ENCODE measurements at places on chromosomes 1 and 21. TPM values are rescaled to one million over a fixed set of nuclear protein-coding genes. Genes with fewer than 3 reads are reported as not detected.

GRCh38 chr1:71390518-71390917, 309.7 kb upstream of the ZRANB2 start:
- no peak for DNase-seq

DNA sequence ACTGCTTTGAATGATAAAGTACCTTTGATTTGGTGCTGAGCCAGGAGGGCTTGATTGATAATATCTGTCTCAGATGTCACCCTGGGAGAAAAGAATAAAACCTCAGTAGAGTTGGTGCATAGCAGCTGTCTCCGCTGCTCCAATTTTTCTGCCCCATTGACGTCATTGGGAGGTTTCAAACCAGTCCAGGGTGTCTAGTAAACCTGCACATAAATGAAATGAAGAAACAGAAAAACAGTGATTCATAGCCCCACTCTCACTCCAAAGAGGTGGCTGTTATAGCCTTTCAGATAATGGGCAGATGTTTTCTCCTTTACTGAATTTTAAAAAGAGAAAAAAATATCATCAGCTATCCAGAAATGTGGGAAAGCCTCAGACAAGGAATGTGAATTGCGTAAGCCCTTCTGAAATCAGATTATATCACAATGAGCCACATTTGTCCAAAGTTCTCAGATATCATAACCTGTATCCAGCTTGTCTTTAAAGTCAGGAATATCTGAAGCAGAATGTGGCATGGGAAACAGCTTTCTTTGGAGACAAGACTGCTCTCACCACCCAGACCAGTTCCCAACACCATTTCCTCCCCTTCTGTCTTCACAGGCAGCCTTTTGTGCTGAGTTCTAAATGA, 351.3 kb upstream of the SGIP1 start:
- no peak for DNase-seq

DNA sequence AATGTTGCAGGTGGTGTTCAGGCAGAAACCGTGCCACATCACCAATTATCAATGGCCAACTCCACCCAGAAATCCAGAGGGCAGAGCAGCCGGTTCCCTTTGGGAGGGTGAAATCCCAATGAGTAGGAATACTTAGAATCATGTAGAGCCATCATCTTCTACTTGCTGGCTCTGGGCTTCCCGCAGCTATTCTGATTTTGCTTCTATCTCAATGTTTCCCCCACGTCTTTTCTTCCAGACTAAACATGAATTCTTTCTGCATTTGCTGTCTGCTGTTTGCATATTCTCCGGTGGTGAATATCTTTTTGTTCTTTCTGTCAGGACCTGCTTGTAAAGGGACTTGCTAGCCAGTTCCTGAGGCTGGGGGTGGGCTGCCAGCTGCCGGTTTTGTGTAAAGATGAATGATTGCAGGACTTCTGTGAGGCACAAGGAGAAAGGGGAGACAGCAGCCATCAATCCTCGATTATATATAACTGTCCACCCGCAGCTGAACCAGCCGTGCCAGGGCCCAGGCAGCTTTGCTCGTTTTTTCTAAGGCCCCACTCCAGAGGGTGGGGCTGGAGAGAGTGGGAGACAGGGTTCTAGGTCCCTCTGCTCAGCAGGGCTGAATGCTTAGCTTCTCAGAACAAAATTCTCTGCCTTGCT, 33.2 kb downstream of the PRAMEF20 start:
- no peak for DNase-seq

- no peak for DNase-seq
Measured at GRCh38 chr1:200934676-200935245, 40.1 kb downstream of the INAVA start.

DNA sequence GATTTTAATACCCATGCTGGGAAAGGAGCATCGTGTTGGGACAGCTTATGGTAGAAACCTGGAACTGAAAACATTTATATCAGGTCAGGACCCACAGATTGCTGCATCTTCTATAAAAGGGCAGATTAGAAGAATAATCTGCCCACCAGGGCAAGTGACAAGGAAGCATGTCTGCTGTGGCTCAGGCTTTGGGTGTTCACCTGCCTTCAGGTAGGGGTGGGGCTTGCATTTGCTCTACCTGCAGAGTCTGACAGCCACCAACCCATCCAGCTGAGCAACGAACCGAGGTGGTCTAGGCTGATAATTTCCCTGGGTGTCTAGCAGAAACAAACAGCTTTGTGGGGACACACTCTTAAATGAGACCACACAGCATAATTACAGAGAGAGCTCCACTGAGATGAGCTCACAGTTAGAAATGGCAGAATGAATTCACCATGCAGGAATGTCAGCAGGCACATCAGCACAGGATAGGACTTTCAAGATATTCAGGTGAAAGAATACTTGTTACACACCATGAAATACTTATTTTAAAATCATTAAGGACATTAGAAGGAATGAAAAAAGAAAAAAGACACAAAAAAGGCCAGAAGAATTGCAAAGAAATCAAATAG, 36.1 kb upstream of the B3GALT5 start:
- no peak for DNase-seq

DNA sequence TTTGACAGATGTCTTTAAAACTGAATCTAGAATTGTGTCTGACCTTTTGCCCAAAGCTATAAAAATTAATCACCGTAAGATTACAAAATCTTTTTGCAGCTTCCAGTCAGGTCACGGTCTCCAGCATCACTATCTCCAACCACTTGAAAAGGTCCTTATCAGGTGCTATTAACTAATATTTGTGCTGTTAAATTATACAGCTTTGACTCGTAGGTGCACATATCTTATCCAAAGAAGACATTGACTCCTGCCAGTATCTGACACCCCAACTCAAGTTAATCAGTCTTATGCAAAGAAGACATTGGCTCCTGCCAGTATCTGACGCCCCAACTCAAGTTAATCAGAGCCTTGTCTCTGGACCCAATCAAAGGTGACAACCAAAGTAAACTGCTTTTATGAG, 19.9 kb upstream of the LYPD8 start:
- no peak for DNase-seq

GRCh38 chr1:151124763-151125403, 21.5 kb downstream of the SEMA6C start:
- DNase-seq = no peak

DNA sequence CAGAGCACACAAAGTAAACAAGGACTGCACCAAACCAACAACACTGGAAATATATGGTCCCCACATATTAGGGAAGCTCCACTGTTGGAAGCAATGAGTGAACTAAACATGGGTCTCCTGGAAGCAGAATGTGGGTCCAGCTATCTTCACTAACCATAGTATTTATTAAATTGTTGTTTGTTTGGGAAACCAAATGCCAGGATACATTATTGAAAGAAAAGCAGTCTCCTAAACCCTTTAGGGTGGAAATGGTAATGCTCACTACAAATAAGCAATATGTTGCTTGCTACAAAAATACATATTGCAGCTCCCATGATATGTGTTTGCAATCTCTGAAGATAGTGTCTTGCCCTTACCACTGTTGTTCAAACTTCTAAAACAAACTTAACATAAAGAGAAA, 2.2 kb downstream of the NEGR1 start:
- DNase-seq = peak; percentile 55

- no peak for DNase-seq
Measured at GRCh38 chr1:15557594-15557993, 27.3 kb downstream of the AGMAT start.

DNA sequence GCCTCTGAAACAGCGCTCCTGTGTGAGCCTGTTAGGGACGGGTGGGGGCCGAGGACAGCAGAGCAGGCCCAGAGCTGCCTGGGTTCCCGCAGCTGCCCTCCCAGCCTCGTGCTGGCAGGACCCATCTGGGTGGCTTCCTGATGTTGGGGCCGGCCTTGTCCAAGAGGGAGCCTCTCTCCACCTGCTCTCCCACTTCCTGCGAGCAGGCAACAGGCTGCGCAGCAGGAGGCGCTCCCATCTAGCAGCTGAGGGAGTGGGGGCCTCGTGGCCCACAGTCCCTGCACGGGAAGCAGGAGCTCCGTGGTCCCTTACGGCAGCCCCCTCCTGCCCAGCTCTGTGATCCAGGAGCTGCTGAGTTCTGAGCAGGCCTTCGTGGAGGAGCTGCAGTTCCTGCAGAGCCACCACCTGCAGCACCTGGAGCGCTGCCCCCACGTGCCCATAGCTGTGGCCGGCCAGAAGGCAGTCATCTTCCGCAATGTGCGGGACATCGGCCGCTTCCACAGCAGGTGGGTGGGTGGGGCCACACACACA, 68.0 kb downstream of the TRIM11 start:
- DNase-seq = peak; percentile 66

- DNase-seq = no peak
Measured at GRCh38 chr1:209504571-209504970, 78.9 kb upstream of the CAMK1G start.

GRCh38 chr1:12460911-12461621, 156.9 kb downstream of the DHRS3 start:
- DNase-seq = no peak

DNA sequence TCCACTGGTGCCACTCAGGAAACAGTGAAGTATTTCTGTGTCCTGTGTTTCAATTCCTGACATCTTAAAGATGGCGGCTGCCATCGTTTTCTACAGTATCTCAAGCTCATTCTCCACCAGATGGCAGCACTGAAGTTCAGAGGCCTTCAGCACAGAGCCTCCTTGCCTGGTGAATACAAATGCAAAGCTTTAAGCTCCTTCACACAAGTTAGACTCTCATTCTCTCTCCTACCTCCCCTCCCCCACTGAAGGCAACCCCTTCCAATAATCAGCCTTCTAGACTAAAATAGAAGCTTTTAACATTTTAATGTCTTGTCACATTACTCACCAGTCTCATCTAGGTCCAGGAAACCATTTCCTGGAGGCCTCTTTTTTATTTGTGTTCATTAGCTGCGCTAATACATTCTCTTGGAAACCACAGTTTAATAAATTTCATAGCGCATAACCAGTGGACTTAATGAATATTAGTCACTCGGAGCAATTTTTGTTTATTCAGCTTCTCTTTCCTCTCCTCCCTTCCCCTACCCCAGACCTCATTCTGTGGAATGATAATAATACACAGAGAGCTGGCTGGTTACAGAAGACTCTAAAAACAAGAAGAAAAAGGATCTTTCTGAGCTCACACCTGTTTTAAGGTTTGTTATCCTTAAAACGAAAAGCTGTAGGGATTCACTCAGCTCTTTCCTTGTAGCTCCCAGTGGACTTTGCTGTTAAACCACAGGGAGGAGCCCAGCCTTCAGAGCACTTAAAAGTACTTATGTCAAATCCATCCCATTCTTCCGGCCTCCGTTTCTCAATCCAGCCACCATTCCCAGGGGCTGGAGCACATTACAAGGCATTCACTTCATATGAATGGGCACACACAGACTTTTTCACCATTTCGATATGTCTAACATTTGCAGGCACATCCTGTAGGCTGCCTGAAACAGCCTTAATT, 384.9 kb downstream of the HLX start:
- DNase-seq = peak; percentile 45

- DNase-seq = no peak
Measured at GRCh38 chr21:21864321-21864840, 866.2 kb downstream of the NCAM2 start.

DNA sequence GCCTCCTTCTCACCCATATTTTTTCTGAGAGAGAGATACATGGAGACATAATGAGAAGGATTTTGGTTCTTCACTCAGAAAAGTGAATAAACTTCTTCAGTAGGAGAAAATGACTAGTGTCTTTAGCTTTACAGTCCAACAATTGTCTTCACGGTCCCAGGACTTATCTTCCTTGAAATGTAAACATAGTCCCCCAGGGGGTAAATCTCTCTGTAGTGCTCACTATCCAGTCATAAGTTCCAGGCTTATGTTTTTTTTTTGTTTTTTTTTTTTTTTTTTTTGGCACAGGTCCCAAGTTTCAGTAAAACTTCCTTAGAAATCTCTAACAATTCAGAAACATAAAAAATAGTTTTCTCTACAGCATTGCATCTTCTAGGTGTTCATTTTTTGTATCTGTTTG, 890.2 kb upstream of the B3GALT2 start:
- no peak for DNase-seq

DNA sequence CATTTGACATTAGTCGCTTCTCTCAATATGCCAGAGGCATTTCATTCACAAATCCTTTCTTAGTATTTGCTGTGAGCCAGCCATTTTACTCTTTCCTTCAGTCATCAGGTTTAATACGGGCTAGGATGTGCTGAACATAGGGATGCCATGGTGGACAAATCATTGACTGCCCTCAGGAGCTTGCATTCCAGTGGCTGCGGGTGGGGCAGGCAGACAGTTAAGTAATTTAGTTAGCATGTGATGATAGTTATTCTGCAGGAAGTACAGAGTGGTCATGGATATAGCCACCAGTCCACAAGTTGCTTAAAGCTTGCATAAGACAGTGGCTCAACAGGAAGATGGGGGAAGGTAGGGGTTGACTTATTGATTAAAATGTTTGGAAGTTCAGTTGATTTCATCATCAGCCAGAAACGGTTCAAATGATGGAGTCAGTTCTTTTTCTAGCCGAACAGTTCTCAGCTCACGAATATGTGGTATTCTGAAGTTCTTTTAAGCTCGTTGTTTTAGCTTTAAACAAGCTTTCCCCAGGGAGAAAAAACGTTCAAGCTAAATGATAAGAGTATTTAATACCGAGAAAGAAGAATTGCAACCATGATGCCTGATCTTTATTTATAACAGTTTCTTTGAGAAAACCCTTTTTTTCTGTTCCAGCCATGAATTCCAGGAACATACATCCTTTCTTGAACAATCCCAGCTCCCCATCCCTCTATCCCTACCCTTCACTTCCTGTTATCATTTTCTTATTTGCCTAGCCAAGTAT, 1.4 kb downstream of the SLC22A15 start:
- peak; percentile 60 for DNase-seq

DNA sequence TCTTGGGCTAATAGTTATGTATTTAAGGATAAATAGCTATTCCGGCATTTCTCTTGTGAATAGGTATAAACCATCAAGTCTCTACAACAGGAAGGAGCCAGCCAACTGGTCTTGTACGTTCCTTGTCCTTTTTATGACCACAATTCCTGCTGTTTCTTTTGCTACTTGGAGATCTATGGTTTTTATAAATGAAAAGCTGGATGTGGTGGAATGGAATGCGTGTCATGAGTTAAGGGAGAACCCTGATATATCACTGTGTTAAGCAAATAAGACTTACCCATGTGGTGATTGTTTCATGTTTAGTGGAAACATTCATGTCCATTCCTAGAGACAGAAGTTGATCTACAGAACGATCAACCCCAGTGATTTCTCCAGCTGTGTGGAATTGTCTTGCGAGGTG, 282.1 kb downstream of the RPS6KC1 start:
- no peak for DNase-seq

GRCh38 chr1:211548321-211549091, 30.5 kb downstream of the SLC30A1 start:
- DNase-seq = no peak

GRCh38 chr1:214224611-214225354, 56.2 kb upstream of the SMYD2 start:
- DNase-seq = no peak

The HEYL gene
- 1.2 TPM for total RNA-seq

The KRTAP19-1 gene
- not detected for total RNA-seq

The AK4 gene
- 4.8 TPM for total RNA-seq

The CRP gene
- not detected for total RNA-seq

The LDLRAP1 gene
- 30.6 TPM for total RNA-seq

The PER3 gene
- 15.2 TPM for total RNA-seq

Data from G401 (cell line).